SW 1271 (cell line): ENCODE measurements at places on chromosomes 3 and 15.

GRCh38 chr3:156761007-156761406 lies 65.1 kb upstream of the LEKR1 start:
- no peak for DNase-seq

DNA sequence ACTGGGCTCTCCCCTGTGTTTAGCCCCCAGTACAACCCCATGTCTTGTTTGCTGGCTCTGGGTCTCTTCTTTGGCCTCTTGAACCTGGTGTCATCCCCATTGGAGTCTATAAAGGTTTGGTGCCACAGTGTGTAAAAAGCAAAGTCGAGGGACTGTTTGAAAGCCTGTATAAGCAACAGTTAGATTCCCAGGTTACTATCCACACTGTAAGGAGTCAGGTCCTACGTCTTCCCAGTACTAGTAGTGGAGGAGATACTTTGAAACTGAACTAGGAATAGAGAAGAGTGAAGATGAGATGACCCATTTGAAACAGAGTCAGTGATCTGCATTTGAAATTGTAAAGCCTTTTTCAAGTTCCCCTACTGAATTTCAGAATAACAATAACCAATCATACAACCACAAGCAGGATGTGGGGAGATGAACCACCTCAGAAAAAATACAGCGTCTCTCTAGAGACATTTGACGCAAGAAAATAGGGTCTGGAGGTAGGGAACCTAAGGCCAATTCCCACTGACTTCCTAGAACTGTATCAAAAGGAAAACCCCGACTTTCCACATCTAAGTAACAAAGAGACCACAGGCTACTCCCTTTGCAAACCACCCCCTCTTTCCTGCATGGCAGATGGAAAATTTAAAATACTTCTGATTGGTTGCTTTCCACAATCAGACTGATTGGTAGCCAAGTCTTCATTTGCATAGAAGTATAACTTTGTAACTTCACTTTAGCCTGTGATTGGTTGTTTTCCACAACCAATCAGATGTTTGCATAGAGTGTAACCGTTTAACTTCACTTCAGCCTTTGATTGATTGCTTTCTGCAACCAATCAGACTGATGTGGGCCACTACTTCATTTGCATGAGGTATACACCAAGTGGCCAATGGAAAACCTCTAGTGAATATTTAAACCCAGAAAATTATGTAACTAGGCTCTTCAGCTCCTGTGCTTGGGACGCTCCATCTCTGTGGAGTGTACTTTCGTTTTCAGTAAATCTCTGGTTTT lies 49.9 kb upstream of the NEDD4 start:
- no peak for DNase-seq

DNA sequence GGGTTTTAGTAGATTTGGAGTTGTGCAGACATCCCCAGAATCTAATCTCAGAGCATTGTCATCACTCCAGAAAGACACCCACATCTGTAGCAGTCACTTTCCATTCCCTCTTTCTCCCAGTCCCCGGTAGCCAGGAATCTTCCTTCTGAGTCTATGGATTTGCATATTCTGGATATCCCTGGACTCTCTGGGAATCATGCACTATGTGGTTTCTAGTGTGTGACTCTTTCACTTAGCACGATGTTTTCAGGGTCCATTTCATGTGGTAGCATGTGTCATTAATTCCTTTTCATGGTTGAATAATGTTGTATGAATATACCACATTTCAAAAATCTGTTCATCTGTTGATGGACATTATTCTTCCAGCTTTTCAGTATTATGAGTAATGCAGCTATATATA lies 29.3 kb downstream of the FBLN2 start:
- no peak for DNase-seq

DNA sequence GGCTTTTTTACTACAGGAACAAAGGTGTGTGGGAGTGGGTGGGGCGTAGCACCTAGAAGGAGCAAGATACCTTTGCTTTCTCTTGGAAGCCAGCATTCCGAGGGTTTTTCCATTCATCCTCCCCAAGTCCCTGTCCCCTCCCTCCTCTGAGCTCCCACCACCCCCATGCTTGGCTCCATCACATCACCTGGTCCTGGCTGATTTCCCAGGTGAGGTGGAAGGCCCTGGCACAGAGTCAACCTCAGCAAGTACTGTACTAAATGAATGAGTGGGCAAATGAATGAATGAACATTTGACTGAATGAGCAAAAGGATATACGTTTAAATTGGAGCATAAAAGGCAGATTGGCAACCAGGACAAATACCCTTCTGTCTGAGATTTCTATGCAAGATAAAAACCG lies 45.4 kb downstream of the DZIP1L start:
- no peak for DNase-seq

- DNase-seq, result no peak
Measured at GRCh38 chr3:116199063-116199462, 246.2 kb downstream of the LSAMP start.

- no peak for DNase-seq
Measured at GRCh38 chr3:100455841-100456550, 36.4 kb upstream of the TMEM45A start.

- DNase-seq, result no peak
Measured at GRCh38 chr3:100748220-100748619, 38.9 kb downstream of the TFG start.

GRCh38 chr3:28856796-28857195 lies 424.1 kb upstream of the RBMS3 start:
- DNase-seq, result no peak

- no peak for DNase-seq
Measured at GRCh38 chr3:98945666-98946065, 44.2 kb upstream of the DCBLD2 start.

DNA sequence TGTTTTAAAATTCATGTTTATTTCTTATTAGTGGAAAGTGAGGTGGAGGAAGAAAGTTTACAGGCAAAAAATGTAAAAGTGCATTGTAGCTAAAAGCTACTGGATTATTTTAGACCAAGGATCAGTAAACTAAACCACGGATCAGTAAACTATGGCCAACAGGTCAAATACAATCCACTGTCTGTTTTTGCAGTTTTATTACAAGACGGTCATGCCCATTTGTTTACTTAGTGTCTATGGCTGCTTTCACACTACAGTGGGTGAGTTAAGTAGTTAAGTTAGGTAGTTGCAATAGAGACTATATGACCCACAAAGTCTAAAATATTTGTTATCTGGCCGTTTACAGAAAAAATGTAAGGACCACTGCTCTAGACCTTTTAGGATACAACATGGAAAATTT lies 82.0 kb downstream of the NR2E3 start:
- DNase-seq, result no peak

DNA sequence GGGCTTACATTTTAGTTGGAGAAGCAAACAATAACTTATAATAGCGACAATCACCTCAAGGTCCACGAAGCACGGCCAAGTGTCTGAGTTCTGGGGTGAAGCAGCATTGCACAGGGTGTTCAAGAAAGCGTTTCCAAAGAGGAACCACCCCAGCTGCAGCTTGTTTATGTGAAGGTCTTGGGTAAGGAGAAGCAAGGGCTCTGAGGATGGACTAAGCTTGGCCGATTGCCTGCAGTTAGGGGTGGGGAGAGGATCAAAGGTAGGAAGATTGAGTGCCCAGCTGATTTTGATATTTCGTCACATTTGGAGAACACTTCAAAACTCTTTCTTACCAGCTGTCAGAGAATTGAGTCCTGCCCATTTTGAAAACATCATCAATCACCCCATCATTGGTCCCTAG lies 321.6 kb upstream of the DNAJC19 start:
- DNase-seq, result no peak

DNA sequence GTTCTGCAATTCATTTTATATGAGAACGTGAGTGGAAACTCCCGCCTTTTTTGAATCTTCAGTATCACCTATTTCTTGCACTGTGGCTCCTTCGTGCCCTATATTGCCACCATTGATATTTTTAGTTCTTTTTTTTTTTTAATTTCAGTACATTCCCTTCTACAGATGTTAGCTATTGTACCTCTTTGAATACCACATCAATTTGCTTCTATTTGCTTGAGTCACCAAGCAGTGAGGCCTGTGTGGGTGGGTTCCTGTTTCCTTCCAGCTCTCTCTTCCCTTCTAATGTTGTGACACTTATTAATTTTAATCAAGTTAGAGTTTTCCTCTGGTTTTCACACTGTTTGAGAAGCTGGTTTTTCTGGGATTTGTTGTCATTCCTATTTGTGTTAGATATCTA lies 8.7 kb downstream of the HACD2 start:
- DNase-seq, result no peak

DNA sequence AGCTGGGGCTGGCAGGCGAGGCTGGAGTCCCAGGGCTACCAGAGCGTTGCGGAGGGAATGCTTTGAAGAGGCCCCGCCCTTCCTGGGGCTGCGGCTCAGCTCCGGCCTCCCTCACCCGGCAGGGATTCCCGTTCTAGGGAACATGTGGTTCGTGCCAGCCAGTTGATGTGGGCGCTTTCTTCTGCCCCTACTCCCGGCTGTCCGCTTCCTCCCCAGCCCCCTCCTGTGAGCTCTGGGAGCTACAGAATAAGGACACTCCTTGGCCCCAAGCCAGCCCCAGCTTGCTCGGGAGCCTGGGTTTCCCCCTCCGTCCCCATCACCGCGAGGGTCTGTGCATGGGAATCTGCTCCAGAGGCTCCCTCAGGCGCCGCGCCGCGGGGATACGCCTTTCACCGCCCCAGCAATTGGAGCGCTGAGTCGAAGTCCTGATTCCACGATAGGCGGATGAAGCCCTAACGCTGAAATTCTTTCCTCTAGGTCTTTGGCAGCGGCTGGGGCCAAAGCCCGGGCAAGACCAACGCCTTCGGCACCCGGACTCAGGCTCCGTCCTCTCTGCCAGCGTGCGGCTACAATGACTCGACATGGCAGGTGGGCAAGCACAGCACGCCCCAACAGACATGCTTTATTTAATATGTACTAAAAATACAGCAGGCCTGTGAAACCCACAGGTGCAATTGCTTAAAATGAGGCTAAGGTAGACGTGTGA lies 69.5 kb downstream of the KLF15 start:
- no peak for DNase-seq

- DNase-seq, result no peak
Measured at GRCh38 chr3:134352031-134352671, 22.1 kb downstream of the AMOTL2 start.

GRCh38 chr3:58998476-58999117 lies 51.2 kb downstream of the CFAP20DC start:
- peak; percentile 81 for DNase-seq

GRCh38 chr3:70963431-70964275 lies 619.9 kb downstream of the FOXP1 start:
- no peak for DNase-seq

- no peak for DNase-seq
Measured at GRCh38 chr3:40104441-40104840, 205.1 kb upstream of the EIF1B start.

- DNase-seq, result no peak
Measured at GRCh38 chr15:46366360-46367007, 731.7 kb downstream of the SQOR start.

GRCh38 chr15:84099181-84099580 lies 136.4 kb upstream of the GOLGA6L4 start:
- no peak for DNase-seq

DNA sequence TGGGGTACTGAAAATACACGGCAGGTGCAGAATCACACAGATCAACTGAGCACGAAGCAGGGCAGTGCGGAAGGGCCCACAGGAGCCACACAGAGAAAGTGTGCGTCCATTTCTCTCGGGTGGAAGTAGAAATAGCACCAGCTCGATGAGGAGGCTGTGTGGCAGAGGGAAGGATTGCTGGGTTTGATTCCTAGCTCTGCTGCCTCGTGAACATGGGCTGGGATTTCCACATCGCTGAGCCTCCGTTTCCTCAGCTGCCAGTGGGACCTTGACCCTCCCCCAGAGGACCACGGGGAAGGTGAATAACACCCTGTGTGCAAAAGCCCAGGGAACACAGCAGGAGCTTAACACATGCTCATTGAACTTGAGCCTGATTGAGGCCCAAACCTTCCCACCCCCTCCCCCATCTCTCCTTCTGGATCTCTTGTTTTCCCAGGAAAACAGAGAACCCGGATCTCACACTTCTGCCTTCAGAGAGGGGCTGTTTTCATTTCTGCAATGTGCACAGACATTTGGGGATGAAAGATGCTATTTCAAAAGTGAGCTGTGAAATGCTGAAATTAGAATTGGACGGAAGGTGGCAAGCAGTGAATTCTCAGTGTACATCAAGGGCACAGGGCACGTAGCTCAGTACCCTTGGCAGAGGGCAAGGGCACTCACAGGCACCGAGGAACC lies 38.4 kb downstream of the ABTB1 start:
- DNase-seq, result no peak

DNA sequence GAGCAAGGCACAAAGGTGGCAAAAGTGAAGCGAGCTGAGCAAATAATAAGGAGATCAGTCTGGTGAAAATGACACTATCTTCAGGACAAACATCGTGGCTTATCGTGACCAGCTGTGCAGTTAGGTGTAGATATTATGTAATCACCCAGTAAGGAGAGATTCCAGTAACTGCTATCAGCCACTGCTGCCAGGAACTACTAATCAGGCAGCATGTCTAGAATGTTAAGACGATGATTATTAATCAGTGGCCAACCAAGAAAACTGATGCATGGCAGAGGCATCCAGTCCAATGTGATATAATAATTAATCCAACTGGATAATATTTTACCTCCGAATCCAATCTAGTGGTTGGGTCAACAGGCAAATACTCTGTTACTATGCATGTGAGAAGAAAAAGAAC lies 252.7 kb upstream of the ZPLD1 start:
- no peak for DNase-seq

DNA sequence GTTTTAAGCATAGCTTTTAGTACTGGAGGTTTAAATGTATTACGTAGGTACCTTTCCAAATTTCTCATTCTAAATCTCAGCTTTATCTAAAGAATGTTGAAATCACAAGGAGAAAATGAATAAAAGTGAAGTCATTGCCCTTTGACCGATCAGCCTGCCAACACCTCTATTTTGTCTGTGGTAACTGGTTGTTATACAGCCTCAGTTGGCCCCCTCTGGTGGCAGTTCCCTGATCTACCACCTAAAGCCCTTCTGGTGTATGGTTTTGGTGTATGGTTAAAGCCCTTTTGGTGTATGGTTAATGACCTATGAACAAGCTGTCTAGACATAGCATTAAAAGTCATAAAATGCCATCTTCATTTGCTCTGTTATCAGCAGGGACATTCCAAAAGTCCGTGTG lies 378.2 kb upstream of the AZI2 start:
- no peak for DNase-seq

DNA sequence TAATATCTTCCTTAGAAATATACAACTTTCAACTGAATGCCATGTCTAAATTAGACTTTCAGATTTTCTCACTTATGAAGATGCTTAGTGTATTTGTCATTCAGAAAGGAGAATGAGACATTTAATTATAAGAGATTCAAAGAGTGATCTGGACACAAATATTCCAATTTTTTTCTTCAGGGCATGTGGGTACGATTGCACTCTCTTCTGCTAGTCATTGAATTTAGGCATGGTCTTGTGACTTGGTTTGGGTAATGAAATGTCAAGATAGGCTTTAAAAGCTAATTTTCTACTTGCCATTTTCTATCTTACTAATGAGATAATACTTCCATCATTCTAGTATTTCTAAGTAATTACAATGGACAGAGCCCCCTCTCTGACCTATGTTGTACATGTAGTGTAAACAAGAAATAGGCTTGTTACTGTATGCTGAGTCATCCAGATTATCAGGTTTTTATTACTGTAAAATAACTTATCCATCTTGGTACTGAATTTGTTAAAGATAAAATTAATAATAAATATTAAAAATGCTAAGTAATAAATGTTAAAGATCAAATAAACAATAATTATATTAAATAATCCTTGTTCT lies 770.8 kb upstream of the BCHE start:
- no peak for DNase-seq
